Effector memory CD4-positive, alpha-beta T cell (primary cell): ENCODE measurements at places on chromosomes 2 and 18.

DNA sequence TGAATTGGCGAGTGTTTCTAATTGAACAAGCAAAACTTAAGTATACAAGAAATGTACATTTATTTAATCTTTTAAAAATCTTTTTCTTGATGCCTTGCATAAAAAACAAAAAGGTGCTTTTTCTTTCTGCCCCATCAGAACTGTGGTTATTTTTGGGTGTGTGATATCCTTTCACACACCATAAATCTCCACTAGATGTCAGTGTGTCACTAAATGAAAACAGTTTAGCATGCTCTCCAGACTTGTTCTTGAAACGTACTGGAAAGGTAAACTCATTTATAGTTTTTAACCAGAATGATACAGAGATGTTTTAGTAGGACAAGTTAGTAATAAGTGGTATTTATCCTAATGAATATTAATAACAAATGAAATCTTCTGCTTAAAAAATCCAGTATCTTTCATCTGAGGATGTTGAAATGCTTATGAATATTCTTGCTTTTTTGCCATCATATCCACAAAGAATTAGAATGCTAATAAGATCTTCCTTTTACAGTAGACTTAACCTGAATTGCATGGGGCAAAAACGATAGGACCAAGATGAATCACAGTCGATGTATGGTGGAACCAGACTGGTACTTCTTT is 96.8 kb downstream of the UBE2E3 start:
- DNase-seq = no peak

GRCh38 chr2:220104871-220105351 is 477.5 kb downstream of the SLC4A3 start:
- no peak for DNase-seq

GRCh38 chr18:63422864-63423304 is 608 bp upstream of the VPS4B start:
- DNase-seq = no peak

DNA sequence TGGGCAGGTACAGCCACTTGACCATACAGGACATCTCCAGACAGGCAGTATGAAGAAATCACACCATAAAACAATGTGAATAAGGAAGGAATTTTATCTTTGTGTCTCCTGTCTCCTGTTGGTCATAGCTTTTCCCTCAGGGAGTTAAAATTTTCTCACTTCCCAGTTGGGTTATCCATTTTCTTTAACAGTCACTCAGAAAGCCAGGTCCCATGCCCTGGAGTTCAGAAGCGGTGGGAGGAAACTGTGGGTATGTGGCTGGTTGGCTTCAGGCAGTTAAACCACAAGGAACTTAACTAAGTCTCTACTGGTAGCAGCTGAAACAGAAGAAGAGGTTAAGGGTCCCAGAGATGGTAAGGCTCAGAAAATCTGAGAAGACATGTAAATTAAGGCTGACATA is 6.5 kb upstream of the SMAD2 start:
- no peak for DNase-seq

DNA sequence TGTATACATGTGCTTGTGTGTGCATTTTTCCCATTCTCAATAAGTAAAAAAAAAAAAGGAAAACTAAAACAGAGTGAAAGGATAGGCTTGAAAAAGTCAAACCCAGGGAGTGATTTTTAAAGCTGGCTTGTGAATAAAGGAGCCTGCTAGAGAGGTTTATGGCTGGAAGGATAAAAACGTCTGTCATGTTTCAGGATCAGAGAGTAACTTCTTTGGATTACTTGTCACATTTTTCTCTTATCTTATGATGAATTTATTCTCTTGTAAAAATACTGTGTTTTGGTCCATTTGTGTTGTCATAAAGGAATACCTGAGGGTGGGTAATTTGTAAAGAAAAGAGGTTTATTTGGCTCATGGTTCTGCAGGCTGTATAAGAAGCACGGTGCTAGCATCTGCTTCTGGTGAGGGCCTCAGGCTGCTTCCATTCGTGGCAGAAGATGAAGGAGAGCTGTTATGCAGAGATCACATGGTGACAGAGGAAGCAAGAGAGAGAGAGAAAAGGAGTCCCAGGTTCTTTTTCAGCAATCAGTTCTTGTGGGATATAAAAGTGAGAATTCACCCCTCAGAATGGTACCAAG is 89.1 kb downstream of the OSBPL6 start:
- no peak for DNase-seq

GRCh38 chr18:78904179-78904531 is 75.5 kb upstream of the SALL3 start:
- no peak for DNase-seq
